Heart right ventricle (tissue), 16 donors: ENCODE measurements at places on chromosomes 11 and 22. TPM values are rescaled to one million over a fixed set of nuclear protein-coding genes. Genes with fewer than 3 reads are reported as not detected.

DNA sequence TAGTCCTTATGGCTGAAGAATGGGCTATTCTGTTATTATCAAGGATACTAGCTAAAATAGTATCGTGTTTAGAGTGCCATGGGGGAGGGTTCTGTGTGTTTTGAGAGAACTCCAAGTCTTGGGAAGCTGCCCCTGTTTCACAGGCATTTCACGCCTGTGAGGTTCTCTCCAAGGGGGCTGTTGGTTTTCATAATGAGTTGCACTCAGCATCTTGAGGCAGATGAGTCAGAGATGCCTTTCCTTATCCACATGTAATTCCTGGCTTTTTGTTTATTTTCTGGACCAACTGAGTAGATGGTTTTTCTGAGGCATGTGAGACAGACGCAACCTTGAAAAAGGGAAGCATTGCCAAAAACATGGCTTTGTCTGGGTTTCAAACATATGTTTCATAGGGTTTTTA, 203.7 kb downstream of the ARHGAP42 start:
- DNase-seq = no peak

- no peak for DNase-seq
Measured at GRCh38 chr11:67561971-67562619, 21.5 kb upstream of the GSTP1 start.

- no peak for DNase-seq
Measured at GRCh38 chr11:96254854-96255253, 88.1 kb downstream of the MAML2 start.

GRCh38 chr11:69912161-69912910, 93.1 kb upstream of the FGF3 start:
- DNase-seq = no peak

- no peak for DNase-seq
Measured at GRCh38 chr22:36816636-36817524, at the start of gene PVALB. Gene PVALB (minus strand): TSS chr22:36817035. CDS start chr22:36817005, 30 bp downstream.

- no peak for DNase-seq
Measured at GRCh38 chr22:17434856-17435255, 65.6 kb downstream of the CECR2 start.

BTBD18 gene
- total RNA-seq = not detected

HPX gene
- 0.40 TPM for total RNA-seq

SPI1 gene
- 9.4 TPM for total RNA-seq

OR9G4 gene
- total RNA-seq = not detected
